ENCODE measurements at places on chromosomes 3 and 15.

GRCh38 chr15:34793071-34793470 is 2.3 kb downstream of the ACTC1 start:
- DNase-seq = no peak

GRCh38 chr3:170137986-170138385 is 43.5 kb downstream of the PHC3 start:
- no peak for DNase-seq

DNA sequence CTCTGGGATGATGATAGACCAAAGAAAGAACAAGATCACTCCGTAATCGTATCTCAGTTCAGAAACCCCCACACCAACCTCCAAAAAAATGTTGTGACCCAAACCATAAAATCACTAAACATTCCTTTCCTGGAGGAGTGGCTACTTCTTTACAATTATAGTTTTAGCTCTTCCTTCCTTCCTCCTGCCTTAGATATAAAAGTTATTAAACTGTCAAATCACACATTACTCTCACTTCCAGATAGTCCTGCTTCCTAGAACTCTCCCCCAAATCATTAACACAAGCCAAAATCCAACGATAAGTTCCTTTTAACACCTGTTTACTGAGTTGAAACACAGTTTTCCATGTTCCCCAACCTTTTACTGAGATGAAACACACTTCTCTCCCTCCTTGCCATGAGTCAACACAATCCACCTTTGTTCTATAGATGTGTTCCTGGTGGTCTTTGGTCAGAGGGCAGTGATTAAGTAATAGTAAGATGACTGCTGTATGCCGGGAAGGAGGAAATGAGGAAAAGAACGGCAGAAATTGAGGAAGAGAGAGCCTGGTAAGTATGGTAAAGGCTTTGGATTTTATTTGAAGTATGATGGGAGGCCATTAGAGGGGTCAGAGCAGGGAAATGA is 8.3 kb upstream of the CRYGS start:
- DNase-seq = no peak

GRCh38 chr3:34387826-34388564 is 589.6 kb downstream of the PDCD6IP start:
- no peak for DNase-seq

GRCh38 chr3:48595526-48596121 is 495 bp upstream of the COL7A1 start:
- no peak for DNase-seq

DNA sequence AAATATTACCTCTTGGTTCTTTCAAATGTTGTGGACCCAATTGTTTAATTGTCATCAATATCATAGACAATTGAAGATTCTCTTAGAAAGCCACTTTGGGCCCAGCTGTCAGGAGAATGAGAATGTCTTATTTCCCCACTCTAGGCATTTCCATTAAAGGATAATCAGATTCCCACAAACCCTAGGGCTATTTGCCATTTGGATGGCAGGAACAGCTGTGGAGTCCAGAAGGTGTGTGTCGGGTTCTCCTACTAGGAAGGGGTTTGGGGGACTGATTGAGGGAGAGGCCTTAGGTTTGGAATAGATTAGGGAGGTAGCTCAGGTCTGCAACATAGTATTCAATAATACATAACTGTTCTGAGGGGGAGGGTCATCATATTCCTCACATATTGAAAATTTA is 35.2 kb upstream of the PLSCR5 start:
- no peak for DNase-seq

GRCh38 chr15:75925440-75925839 is 21.8 kb downstream of the FBXO22 start:
- DNase-seq = no peak

DNA sequence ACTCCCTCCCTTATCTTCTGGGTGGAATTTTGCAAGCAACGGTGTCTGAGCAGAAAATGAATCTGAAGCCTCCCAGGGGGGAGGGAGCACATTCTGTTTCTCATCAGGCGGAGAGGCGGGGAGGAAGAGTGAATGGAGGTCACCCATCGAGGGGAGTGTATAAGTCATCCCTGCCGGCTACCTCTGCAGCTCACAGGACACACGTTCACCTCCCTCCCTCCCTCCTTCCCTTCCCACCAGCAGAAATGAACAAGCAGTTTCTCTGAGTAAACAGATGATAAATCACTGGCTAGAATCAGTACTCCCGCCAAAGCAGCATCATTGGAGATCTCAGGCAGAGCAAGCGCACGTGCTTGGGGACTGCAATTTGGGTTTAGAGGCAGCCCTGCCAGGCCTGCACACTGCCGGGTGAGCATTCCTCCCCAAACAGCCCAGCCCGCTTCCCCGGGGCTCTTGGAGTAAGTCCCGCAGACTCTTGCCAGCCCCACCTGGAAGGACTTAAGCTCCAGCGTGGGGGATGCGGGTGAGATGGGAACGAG is 38.3 kb downstream of the CPN2 start:
- no peak for DNase-seq

DNA sequence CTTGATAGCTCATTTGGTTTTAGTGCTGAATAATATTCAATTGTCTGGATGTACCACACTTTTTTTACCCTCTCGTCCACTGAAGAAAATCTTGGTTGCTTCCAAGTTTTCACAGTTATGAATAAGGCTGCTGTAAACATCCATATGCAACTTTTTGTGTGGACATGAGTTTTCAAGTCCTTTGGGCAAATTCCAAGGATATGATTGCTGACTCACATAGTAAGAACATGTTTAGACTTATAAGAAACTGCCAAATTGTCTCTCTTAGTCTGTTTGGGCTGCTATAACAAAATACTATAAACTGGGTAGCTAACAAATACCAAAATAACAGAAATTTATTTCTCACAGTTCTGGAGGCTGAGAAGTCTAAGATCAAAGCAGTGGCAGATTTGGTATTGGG is 59.5 kb upstream of the TNFSF10 start:
- no peak for DNase-seq
